ENCODE measurements at places on chromosomes 13 and 19.

GRCh38 chr13:71831716-71832115 lies 35.3 kb downstream of the DACH1 start:
- DNase-seq: no peak

GRCh38 chr13:38620876-38621275 lies 66.0 kb upstream of the FREM2 start:
- DNase-seq: no peak

DNA sequence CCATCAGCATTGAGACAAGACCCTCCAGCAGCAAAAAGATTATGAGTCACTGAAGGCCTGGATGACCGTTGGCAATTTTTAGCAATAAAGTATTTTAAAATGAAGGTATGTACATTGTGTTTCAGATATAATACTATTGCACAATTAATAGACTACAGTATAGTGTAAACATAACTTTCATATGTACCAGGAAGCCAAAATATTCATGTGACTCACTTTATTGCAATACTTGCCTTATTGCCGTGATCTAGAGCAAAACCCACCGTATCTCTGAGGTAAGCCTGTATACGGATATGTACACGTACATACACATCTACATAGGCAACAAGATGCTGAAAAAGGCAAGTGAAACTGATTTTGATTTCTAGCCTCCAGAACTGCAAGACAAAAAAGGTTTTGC lies 103.3 kb downstream of the EDNRB start:
- DNase-seq: no peak

- DNase-seq: no peak
Measured at GRCh38 chr13:30323524-30323923, 16.2 kb upstream of the KATNAL1 start.

GRCh38 chr19:39448271-39448670 lies 2.9 kb downstream of the SUPT5H start:
- no peak for DNase-seq

DNA sequence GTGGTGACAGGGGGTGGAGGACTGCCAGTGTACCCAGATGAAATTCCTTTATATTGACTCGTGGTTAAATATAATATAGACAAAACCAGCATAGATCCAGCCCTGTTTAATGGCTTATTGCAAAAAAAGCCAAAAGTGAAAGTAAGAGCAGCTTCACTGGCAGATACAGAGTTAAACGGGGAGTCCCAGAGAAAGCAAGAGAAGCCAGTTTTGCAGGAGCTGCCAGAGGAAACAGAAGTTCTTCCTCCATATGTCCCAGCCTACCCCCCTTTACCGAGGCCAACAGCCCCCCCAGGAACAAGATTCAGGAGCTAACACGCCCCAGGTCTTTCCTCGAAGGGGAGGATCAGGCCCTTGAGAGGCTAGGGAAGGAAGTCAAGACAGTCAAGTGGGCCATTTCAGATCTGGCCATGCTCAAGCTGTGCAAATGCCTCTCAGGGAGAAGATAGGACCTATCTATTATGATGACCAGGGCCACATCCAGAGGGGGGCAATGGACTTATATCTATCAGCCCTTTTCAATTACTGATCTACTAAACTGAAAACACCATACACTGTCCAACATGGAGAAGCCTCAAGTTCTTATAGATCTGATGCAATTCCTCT lies 47.2 kb upstream of the ZNF737 start:
- DNase-seq: no peak

DNA sequence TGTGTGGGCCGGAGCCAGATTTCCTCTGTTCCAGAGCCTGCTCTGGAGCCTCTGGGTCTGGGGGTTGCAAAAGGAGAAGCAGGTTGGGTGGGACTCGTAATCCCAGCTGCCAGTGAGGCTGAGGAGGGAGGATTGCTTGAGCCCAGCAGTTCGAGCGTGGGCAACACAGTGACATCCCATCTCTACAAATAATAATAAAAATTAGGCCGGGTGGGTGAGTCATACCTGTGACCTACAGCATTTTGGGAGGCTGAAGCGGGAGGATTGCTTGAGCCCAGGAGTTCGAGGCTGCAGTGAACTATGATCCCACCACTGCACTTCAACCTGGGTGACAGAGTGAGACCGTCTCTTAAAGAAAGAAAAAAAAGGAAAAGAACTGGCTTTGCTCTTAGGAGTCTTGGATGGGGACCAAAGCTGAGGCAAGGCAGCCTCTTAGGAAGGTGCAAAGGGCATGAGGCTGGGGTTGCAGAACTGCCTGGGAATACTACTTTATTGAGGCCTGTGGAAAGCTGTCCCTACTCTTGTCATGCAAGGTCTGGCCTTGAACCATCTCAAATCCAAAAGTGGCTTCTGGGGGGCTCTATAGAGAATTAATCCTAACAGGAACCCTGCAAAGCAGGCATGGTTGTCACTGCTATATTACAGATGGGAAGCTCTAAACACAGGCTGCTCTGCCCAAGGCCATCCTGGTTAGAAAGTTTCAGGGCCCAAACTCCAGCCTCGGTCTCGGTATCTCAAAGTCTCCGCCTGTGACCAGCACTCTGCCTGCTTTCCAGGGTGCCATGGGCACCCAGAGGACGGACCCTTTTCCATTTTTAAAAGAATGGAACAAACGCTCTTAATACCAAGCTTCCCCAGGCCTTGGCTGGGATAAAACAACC lies 880 bp upstream of the C19orf12 start:
- peak; percentile 46 for DNase-seq

DNA sequence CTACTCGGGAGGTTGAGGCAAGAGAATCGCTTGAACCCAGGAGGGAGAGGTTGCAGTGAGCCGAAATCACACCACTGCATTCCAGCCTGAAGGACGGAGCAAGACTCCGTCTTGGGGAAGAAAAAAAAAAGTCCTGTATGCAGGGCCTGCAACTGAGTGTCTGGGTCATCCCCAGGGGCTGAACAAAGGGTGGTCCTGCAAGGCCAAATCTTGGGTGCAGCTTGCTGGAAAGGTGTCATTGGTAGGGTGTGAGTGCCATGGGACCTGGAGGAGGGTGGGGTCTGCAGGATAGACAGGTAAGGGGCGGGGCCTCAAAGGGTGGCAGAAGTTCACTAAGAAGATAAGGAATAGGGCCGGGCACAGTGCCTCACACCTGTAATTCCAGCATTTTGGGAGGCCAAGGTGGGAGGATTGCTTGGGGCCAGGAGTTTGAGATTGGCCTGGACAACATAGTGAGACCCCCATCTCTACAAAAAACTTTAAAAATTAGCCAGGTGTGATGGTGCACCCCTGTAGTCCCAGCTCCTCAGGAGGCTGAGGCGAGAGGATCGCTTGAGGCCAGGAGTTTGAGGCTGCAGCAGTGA lies 31.5 kb downstream of the ZSWIM4 start:
- DNase-seq: peak; percentile 18

DNA sequence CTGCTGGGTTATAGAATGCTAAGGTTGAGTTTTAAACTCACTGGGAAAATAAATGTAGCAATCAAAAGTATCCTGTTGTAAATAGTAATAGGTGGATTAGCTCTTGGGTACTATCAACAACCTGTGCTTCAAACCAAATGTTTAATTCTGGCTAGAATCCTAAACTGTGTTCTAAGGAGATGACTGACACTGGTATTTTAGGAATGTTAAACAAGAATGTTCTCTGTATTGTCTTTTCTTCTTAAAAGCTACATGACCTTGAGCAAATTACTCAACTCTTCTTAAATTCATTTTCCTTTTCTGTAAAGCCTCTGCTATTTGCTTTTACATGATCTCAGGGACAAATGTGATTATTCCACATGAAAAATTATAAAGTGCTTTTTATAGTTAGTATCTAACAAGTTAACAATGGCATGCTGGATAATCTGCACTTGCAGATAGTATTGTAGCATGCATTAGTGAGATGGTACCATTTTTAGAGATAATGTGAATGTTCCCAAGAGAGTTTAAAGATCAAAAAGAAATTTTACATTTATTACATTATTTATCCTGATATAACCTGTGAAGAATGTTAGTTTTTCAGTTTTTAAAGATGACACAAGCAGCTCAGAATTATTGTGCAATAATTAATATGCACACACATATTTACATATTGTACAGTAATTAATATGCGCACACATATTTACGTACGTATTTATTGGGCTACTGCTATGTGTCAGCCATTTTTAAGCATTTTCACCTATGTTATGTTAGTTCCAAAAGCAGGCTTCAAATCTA lies 13.6 kb upstream of the EPSTI1 start:
- DNase-seq: no peak

- DNase-seq: no peak
Measured at GRCh38 chr19:7959211-7959610, 15.7 kb upstream of the TIMM44 start.

GRCh38 chr13:98349731-98350305 lies 172.7 kb upstream of the RNF113B start:
- DNase-seq: no peak

- DNase-seq: no peak
Measured at GRCh38 chr19:39617745-39618144, 15.4 kb downstream of the LGALS13 start.

DNA sequence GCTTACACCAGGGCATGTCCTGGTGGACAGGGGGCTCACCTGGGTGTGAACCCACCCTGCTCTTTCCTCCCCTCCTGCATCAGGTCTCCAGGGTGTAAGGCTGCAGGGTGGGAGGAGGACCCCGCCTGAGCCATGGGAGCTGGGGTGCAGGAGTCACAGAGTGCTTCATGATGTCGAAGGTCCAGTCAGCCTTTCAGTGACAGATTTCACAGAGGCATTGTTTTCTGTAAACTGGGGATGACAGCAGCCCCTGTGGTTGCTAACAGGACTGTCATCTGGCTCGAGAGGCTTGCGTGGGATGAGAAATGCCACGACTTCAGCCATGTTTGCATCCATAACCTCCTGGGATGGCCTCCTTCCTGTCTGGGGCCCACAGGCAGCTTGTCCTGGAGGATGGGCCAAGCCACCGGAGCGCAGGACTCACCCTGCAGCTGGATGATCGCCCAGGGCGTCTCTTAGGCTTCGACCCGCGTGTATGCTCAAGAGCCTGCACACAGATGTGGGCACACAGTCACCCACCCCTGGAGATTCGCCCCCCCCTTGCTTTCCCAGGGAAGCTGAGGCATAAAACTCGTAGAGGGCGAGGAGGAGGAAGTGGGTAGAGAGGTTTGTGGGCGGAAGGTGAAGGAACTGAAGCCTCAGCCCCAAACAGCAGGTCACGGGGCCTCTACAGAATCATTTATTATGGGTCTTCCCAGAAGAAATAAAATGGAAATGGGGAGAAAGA lies 4.9 kb downstream of the NANOS3 start:
- DNase-seq: peak; percentile 67

DNA sequence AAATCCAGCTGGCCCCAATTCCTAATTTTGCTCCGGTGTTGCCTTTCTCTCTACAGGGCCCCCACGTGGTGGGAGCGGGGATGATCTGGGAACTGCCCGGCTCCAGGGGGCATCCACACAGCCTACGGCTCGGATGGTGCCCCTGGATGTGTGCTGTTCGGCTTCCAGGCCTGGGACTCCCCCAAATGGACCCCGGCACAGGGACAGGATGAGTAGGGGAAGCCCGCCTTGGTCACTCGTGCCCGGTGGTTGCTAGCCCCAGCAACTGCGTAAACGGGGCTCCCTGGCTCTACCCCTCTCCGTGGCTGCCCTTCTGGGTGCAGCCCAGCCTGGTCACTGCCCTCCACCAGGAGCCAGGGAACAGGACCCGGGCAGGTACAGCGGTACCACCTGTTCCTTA lies 111.5 kb downstream of the TEX26 start:
- DNase-seq: peak; percentile 8

DNA sequence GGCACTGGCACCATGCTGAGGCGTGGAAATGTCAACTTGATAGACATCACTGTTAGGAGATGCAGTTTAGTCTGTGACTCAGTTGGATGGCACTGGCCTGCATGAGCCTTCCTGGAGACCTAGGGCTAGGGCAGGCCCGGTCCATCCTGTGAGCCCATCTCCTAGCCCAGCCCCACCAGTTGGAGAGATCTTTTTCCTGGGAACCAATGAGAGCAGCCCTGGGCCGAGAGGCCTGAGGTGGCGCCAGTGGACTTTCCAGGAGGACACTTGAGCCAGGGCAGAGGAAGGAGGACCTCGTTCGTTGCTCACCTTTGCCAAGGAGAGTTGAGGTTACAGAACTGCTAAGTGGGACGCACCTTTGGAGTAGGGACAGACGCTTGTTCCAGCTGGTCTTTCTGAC lies 100.5 kb upstream of the TEX29 start:
- DNase-seq: no peak

GRCh38 chr13:50524560-50524959 lies 318.9 kb downstream of the DLEU7 start:
- DNase-seq: no peak

GRCh38 chr13:112638919-112639318 lies 50.9 kb upstream of the ATP11A start:
- no peak for DNase-seq

DNA sequence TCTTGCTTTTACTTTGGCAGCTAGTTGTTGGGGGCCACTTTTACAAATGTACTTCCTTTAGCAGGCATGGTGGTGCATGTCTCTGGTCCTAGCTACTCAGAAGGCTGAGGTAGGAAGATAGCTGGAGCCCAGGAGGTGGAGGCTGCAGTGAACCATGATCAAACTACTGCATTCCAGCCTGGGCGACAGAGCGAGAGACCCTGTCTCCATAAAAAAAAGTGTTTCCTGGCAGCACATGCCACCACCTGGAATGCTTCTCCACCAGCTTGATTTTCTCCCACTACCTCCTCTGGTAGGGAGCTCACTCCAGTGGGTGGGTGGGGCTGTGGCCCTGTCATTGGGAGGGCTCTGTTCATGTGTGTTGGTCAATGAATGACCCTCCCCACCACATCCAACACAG lies 12.5 kb downstream of the FZR1 start:
- DNase-seq: no peak

DNA sequence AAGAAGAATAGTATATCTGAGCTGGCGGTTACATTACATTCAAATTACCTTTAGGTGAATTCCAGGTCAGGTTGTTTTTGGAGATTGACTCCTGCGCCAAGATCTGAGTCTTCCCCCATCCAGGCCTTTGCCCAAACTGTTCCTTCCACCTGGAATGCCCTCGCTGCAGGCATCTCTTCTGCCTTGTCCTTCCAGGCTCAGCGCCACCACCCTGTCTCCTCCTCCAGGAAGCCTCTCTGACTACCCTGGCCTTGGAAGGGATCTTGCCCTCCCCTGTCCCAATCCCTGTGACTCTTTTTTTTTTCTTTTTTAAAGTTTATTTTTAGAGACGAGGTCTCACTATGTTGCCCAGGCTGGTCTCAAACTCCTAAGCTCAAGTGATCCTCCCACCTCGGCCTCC lies 1.7 kb upstream of the HOMER3 start:
- no peak for DNase-seq

GRCh38 chr13:40191186-40191980 lies 475.1 kb downstream of the FOXO1 start:
- DNase-seq: no peak

GRCh38 chr13:66635526-66635925 lies 594.6 kb downstream of the PCDH9 start:
- no peak for DNase-seq

GRCh38 chr13:58999851-59000250 lies 1163.9 kb downstream of the DIAPH3 start:
- DNase-seq: no peak

- no peak for DNase-seq
Measured at GRCh38 chr19:37127999-37128820, 44.3 kb downstream of the ZNF585A start.

Data from left colon (tissue), 2 donors.